ENCODE measurements at places on chromosomes 12 and 14. TPM values are rescaled to one million over a fixed set of nuclear protein-coding genes. Genes with fewer than 3 reads are reported as not detected.

ARHGAP9 gene
- 3.8 TPM for polyA plus RNA-seq

MYH6 gene
- polyA plus RNA-seq: 0.13 TPM

ASB2 gene
- polyA plus RNA-seq: 0.97 TPM

ZFYVE26 gene
- polyA plus RNA-seq: 4.2 TPM

SERPINA1 gene
- 2,184 TPM for polyA plus RNA-seq

EPYC gene
- polyA plus RNA-seq: not detected

CFAP54 gene
- 0.13 TPM for polyA plus RNA-seq

SPATA7 gene
- 14.0 TPM for polyA plus RNA-seq

CBLN3 gene
- polyA plus RNA-seq: 2.6 TPM

TAS2R19 gene
- not detected for polyA plus RNA-seq

GEMIN2 gene
- 17.2 TPM for polyA plus RNA-seq

RPL41 gene
- 5,602 TPM for polyA plus RNA-seq

C12orf56 gene
- polyA plus RNA-seq: 5.2 TPM

NR4A1 gene
- polyA plus RNA-seq: 54.1 TPM

OTX2 gene
- polyA plus RNA-seq: not detected

IL31 gene
- not detected for polyA plus RNA-seq

RERG gene
- 29.3 TPM for polyA plus RNA-seq

CD27 gene
- not detected for polyA plus RNA-seq

IFI27L2 gene
- 223 TPM for polyA plus RNA-seq

LRRC23 gene
- 19.7 TPM for polyA plus RNA-seq

TTC7B gene
- polyA plus RNA-seq: 23.4 TPM
